Activated T-cell treated with anti-CD3 and anti-CD28 coated beads, Interleukin-2, amount 50 U/mL, for 48 hours (primary cell): ENCODE measurements at places on chromosomes 4 and X.

GRCh38 chrX:77160301-77160700, 286.9 kb upstream of the FGF16 start:
- peak; percentile 51 for DNase-seq

DNA sequence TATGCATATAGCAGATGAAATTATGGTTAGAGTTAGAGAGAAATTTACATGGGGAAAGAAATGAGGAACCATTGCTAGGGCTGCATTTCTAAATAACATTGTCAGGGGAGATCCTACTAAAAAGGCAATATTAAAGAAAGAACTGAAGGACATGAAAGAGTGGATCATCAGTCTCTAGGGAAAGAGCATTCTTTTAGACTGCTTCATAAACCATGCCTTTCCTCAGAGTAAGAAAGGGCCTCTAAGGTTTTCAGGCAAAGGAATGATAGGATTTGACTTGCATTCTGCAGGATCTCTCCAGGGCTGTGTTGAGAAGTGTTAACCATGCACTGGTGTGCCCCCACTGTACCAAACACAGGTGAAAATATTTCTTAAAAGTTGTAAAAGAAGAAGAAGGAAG, 385.4 kb upstream of the MAD2L1 start:
- no peak for DNase-seq

- no peak for DNase-seq
Measured at GRCh38 chr4:101239665-101240064, 107.7 kb downstream of the PPP3CA start.

DNA sequence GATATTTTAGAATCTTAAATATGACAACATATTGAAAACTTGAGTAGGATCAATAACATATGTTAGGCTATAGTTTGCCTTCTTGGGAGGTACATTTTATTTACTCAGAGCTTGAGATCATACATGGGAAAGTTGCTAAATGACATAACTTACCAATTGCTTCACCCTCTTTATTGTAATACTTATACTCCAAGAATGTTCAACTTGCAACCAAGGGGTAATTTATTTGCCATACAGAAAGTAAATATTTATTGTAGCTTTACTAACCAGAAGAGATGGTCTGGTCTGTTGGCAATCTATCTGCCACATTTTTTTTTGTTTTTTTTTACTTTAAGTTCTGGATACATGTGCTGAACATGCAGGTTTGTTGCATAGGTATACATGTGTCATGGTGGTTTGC, 426.6 kb downstream of the ARHGAP24 start:
- DNase-seq, result no peak

DNA sequence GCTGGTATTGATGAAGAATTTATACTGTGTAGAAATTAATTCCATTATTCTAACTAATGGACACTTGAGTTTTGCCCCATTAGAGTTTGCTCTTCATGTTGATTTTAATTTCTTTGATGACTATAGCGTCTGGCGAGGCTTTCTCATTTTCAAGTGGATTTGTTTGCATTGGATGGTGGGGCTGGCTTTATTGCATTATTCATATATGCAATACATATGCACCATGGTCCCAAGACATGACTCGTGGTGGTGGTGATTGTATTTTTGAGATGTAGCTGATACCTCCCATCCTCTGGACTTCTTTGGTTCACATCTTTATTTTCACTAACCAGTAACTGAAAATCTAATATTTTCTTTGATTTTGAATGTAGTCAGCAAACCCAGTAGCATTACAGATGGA, 39.8 kb downstream of the PTTG2 start:
- no peak for DNase-seq

DNA sequence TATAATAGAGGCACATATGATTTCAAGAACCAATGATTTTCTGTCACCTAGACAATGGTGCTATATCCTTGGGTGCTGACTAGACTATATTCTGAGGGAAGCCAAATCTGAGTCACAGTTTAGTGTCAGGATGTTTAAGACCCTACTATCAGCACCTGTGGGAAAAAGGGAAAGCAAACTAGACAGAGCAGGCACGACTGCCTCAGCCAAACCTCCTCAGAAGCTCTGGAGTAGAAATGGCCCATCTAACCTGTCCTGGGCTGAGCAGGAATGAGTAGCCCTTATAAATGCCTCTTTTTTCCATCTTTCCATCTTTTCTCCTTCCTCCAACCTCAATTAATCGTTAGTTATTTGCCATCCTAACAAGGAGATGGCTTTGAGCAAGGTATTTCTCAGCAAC, 80.4 kb upstream of the TECRL start:
- no peak for DNase-seq

GRCh38 chrX:134634691-134635090, 23.6 kb downstream of the PLAC1 start:
- no peak for DNase-seq

GRCh38 chrX:155967653-155968325, 29.7 kb upstream of the IL9R start:
- DNase-seq, result no peak

GRCh38 chr4:154044742-154045485, 256.0 kb upstream of the SFRP2 start:
- DNase-seq, result no peak

GRCh38 chrX:139559383-139560042, 29.0 kb downstream of the F9 start:
- DNase-seq, result no peak

DNA sequence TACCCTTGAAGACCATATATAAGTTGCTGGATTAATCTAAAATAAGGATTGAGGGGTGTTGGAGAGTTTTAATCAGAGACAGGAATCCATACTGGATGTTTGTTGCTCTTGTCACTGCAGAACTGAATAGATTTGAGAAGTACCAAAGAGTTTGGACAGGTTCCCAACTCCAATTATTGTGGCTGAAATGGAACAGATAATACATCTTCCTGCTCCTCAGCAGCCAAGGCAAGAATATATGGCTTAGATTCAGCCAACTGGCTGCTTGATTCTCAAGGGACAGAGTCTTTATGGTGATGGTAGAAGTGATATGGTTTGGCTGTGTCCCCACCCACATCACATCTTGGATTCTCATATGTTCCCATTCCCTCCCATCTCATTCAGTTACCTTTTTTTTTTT, 97.0 kb upstream of the PDHA2 start:
- no peak for DNase-seq
